Ammon's horn (tissue), 1 donor: ENCODE measurements at places on chromosomes 16 and 17.
A peak's percentile ranks its signal among the peaks of the same experiment; 100 is the strongest.

- no peak for DNase-seq
These were observed 46.4 kb downstream of the DNAH3 start for GRCh38 chr16:21103941-21104860.

- DNase-seq, result no peak
These were observed 201.6 kb downstream of the HS3ST4 start for GRCh38 chr16:25893332-25893731.

GRCh38 chr17:69030169-69030568 lies 30.6 kb downstream of the ABCA9 start:
- DNase-seq, result no peak

DNA sequence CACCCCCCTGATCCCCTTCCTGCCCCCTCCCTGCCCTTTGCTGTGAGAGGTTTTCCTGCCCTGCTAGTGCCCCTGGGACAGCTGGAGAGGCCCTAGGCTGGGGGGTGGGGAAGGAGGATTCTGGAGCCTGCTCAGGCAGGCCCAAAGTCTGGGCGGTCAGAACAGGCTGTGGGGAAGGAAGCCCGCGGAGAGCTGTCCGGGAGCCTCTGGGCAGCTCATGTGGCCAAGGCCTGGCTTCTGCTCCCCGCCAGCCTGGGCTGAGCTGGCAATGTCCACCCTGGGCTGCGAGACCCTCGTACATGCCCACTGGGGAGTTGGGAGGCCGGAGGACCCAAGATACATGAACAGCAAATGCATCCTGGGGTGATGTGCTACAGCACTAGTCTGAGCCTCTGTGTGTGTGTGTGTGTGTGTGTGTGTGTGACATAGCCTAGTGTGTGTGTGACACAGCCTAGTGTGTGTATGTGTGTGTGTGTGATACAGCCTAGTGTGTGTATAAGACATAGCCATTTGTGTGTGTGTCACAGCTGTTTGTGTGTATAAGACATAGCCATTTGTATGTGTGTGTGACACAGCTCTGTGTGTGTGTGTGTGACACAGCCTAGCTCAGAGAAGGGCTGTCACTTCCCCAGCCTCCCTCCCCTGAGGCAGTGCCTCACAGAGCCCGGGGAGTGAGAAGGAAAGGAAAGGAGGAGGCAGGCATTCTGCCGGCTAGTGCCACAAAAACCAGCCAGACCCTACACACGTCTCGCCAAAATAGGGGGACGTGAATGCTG lies 201.4 kb upstream of the CIBAR2 start:
- DNase-seq, result peak; percentile 53
